ENCODE measurements at places on chromosomes 3 and 15.
A peak's percentile ranks its signal among the peaks of the same experiment; 100 is the strongest.

DNA sequence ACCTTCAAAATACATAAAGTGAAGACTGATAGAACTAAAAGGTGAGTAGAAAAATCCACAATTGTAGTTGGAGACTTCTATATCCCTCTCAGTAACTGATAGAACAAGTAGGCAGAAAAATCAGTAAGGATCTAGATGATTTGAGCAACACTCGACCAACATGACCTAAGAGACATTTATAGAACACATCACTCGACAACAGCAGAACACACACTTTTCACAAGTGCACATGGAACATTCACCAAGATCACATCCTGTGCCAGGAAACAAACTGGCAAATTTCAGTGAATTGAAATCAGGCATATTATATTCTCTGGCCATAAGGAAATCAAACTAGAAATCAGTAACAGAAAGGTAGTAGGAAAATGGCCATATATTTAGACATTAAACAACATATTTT lies 37.1 kb downstream of the LYSMD4 start:
- DNase-seq = no peak

GRCh38 chr15:67762610-67763368 lies 62.5 kb upstream of the SKOR1 start:
- peak; percentile 43 for DNase-seq

DNA sequence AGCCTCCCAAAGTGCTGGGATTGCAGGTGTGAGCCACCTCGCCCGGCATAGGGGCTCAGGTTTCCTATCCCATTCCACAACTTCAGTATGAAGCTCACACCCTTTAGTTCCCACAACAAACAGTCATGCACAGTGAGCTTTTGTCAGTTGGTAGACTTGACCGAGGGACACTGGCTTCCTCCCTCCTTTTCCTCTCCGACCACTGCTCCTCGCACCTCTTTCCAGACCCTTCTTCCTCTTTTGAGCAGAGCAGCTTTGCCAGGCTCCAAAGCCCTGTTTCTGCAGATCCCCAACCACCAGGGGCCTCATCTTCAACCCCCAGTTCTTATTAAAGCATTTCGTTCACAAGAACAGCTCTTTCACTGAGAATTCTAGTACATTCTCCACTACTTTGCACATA lies 12.7 kb upstream of the CILP start:
- DNase-seq = no peak

GRCh38 chr3:61808526-61808925 lies 247.2 kb downstream of the PTPRG start:
- DNase-seq = no peak

DNA sequence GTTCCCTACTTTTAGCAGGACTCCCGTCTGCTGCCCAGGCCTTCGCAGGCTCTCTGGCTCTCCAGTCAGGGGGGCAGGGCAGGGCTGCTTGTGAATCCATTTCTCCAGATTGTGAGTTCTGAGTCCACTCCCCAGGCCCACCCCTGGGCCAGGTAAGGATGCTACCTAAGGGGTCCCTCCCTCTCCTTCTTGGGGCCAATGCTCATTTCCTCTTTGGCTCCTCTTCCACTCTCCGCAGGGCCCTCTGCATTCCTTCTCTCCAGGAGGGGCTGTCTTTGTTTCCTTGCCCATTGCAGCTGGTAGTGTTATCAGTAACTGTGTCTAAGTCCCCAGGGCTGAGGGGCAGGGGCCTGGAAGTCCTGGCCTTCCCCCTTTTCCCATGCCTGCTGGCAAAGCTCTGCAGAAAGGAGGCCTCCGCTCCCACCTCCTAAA lies 13.0 kb upstream of the CACNA2D2 start:
- no peak for DNase-seq

- no peak for DNase-seq
These were observed 12.8 kb downstream of the HRG start for GRCh38 chr3:186678604-186679003.

DNA sequence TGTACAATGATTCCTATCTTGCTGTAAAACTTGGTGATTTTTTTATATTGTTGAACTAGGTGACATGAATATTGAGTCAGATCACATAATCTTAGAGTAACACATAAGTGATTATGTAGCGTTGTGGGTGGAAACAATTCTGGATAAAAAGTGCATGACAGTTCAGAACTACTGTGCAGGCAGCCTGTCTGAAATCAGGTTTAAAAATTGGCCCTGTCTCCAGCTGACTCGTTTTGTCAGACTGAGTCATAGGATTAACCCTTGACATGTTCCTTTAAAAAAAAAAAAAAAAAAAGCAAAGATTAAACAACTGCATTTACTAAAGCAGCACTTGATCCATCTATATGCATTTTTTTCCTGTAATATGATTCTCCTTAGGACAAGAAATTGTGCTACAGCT lies 160.0 kb upstream of the CGNL1 start:
- no peak for DNase-seq

- DNase-seq = no peak
These were observed 8.7 kb downstream of the HYPK start for GRCh38 chr15:43808960-43809678.

GRCh38 chr3:110727056-110727455 lies 344.6 kb upstream of the NECTIN3 start:
- DNase-seq = no peak

DNA sequence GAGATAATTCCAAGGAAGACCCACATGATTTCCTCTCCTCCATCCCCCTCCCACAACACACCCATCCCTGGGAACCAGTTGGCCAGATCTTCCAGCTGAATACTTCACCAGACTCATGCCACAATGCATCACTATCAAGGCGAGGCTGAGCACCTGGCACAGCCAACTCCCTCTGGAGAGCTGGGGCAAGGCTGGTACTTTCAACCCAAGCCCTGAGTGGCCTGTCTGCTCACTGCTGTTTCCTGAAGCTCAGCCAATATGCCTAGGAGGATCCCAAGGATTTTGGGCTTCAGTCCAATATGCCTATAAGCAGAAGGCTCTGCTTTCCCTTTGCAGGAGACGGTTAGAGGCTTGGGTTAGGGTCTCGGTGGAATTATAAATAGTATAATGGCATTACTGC lies 90.9 kb upstream of the NEO1 start:
- no peak for DNase-seq

DNA sequence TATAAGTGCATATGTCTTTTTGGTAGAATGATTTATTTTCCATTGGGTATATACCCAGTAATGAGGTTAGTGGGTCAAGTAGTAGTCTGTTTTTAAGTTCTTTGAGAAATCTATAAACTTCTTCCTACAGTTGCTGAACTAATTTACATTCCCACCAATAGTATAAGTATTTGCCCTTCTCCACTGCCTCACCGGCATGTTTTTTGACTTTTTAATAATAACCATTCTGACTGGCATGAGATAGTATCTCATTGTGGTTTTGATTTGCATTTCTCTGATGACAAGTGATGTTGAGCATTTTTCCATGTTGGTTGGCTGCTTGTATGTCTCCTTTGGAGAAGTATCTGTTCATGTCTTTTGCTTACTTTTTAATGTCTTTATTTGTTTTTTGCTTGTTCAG lies 94.1 kb upstream of the TP63 start:
- no peak for DNase-seq

- no peak for DNase-seq
These were observed 1078.5 kb downstream of the TUSC7 start for GRCh38 chr3:117788061-117788460.

GRCh38 chr15:100687582-100688141 lies 85.3 kb downstream of the ASB7 start:
- no peak for DNase-seq

DNA sequence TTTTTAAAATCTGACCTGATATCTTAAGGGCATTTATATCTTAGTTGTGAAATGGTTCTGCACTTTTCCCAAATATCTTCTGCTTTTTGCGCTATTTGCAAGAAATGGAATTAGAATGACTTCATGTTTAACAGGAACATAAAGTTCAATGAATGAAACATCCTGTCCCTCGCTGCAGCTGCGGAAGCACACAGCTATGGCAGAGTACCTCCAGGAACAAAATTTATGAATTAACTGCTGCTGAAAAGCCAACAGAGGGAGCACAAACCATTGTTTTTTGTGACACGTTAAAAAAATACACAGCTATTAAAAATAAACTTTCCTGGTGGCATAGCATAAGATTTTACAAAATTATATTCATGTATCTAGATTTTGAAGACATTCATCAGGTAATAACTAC lies 404.4 kb upstream of the MDFIC2 start:
- DNase-seq = no peak

GRCh38 chr15:98690272-98690950 lies 42.1 kb downstream of the IGF1R start:
- DNase-seq = no peak

- no peak for DNase-seq
These were observed 346.8 kb upstream of the ARPP21 start for GRCh38 chr3:35292568-35292967.

DNA sequence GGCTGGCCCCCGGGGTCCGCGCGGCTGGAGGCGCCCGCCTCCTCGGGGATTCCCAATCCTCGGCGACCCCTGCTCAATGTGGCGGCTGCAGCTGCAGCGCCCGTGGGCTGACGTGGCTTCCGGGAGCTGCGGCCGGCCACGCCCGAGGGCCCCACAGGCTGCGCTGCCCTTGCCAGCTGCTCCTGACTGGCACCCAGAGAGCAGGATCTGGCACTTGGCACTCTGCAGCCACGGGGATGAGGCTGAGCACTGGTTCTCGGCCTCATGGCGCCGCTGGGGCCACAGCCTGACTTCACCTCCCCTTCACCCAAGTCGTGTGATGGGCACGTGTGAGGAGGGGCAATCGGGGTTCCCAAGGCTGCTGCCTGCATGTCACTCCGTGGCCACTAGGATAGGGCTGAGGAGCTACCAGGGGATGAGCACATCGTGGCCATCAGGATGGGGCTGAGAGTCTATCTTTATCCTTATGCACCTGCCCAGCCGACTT lies 267.8 kb upstream of the FRG2C start:
- no peak for DNase-seq

DNA sequence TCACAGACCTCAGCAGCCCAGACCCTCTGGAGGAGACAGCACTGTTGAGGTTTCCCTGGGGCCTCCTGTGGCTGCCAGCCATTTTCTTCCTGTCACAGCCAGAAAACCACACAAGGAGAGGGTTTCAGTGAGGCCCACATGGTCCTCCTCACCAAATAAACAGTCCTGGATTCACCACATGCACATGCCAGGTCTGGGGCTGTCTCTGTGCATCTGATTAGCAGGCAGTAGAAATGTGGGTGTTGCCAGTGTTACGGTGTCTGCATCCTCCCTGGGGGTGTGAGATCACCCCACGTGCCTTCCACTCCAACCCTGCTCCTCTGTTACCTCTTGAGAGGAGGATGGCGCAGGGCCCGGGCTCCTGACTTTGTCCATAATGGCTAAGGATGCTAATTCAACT lies 140.4 kb downstream of the CHDH start:
- no peak for DNase-seq

- no peak for DNase-seq
These were observed 19.3 kb downstream of the IL17RD start for GRCh38 chr3:57145852-57146251.

GRCh38 chr3:60017631-60018030 lies 967.8 kb upstream of the CFAP20DC start:
- DNase-seq = no peak
